ENCODE measurements at places on chromosomes 7 and 10.

DNA sequence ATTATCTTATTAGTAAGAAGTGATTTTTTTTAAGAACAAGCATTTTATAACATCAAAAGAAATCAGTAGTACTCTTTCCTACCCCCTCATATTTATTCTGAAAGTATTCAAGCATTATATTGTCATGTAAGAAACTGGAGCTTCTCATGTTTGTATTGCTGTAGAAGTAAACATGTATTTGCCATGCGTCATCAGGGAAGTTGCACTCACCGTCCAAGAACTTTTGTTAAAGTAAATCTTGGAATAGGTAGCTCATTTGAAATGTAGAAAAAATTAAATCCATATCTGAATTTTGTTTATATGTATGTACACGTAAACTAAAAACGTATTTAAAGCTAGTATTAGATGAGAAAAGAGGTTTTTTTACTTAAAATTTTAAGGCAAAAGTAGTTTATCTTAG lies 96.8 kb downstream of the PTEN start:
- no peak for DNase-seq

GRCh38 chr7:150507947-150508602 lies 6.6 kb upstream of the GIMAP7 start:
- DNase-seq, result no peak

DNA sequence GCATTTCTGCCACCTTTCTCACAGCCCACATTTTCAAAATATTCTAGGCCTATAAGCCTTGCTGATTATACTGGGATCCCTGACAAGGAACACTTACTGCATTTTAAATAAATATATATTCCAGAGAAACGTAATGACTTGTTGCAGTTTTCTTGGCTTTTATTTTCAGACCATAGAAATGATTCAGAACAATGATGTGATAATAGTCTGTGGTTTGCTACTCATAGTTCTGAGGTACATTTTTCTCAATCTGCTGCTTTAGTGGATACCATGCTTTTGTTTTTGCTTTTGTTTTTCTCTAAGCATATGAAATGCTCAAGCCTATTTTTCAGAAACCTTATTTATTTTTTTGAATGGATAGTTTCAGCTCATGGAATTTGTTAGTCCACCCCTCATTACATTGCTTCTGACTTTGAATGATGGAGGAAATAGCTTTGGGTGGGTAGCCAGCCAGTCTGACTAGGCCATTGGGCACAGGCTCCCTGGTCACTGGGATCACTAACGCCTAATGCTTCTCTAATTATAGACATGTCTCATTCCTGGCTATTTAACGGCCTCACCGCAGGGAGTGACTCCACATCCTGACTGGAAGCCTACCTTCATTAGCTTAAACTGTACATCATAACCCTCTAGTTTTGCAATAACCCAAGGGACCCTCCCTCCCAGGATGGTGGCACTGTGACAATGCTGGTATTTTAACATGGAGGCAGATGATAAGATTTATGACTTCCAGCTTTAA lies 66.1 kb downstream of the MBL2 start:
- no peak for DNase-seq

GRCh38 chr10:96188421-96188820 lies 58.3 kb downstream of the ZNF518A start:
- no peak for DNase-seq

GRCh38 chr7:33869176-33869575 lies 36.2 kb upstream of the BMPER start:
- no peak for DNase-seq

DNA sequence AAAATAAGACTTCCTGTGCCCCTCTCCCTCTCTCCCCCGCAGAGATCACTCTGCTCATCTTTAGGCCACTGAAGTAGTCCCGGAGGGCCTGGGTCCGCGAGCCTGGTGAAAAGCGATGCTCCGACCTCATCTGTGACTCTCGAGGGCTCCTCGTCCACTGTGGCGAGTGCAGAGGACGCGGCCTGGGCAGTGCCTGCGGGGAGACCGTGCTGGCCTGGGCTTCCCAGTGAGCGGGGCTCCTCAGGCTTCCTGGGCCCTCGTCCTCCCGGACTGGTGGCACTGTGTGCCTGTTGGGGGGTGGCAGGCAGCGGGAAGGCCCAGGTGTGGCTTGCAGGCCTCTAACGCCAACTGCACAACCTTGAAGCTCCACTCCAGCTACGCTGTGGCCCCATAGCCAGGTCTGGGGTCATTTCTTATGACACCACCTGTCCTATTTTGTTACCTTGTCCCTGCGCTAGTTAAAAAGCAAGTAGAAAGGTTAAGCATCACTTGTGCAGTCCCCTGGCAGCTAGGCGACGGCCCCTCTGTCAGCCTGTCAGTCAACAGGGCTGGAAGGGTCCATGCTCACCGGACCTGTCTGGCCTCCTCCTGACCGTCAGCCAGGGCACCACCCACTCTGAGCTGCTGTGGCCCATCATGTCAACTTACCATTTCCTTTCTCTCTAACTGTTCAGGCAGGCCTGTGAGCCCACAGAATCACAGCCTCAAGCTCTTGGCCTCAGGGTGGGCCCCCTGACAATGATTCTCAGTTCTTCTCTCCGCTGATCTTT lies 20.5 kb downstream of the MNX1 start:
- no peak for DNase-seq

- DNase-seq, result no peak
These were observed 10.8 kb upstream of the GPNMB start for GRCh38 chr7:23235813-23236221.

DNA sequence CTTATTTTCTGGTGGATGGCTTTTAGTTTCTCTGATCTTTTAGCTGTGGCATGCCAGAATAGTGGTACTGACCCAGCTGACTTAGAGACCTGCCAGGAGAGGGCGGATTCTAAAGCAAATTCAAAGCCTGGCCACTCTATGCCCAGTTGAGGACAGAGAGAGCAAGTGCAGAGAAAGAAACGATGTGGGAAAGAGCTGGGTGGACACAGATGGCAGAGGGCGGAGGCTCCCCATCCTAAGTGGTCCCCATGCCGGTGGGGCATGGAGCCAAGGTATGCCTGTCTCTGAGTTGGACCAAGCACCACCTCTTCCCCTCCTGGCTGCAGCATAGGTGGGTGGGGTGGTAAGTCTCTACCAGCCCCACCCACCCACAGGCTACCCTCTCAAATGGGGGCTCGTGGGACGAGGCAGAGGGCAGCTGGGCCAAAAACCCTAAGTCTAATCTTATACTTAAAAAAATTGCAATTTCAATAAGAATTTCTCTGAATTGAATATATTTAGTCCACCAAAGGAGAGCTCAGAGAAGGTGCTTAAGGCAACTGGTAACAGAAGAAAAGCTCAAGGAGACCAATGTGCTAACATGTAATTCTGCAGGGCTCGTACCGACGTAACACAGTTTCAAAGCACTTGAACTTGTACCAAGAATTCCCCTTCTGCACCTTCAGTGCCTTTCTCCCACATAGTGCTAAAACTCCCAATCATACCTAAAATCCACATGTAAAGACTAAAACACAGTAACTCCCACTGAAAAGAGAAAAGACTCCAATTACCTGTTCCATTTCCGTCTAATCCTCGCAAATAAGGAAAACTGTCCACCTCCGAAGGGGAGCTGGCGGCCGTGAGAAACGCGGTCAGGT lies 85.7 kb upstream of the NMT2 start:
- no peak for DNase-seq

DNA sequence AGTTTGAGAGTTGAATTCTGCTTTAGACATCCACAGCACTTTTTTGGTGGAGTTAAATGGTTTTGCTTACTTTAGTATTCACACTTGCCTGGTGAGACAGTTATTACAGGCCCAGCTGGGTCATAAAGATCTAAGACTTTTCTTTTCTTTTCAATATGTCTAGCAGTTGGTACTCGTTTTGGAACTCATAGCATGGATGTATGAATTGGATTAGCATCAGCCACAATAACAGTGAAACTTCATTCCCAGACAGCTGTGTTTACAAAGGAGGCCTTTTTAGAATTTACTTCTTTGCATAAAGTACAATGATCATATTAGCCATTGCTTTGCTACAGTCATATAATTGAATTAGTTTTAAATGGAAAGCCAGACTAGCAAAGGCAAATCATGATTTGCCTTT lies 168.4 kb upstream of the DKK1 start:
- no peak for DNase-seq

- no peak for DNase-seq
These were observed 173.1 kb upstream of the LRRTM3 start for GRCh38 chr10:66752714-66753113.

- DNase-seq, result no peak
These were observed 78.2 kb downstream of the CCSER2 start for GRCh38 chr10:84406561-84406960.

- no peak for DNase-seq
These were observed 23.8 kb upstream of the SLF2 start for GRCh38 chr10:100888957-100889356.

DNA sequence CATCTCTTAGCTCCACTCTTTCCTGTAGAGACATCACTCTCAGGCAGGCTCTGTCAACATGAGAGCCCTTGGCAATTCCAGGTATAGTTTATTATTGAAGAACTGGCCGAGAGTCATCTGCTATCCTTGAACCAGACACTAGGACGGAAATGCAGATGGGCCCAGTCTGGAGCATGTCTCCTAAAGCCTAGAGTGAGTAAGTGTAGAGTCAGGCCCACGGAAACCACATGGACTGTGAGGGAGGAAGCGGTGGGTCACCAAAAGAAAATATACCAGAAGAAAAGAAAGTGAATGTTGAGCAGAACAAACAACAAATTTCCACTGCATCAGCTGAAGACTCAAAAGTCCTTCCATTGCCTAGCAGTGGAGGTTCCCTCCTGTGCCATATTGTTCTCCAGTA lies 15.7 kb upstream of the RELN start:
- no peak for DNase-seq

DNA sequence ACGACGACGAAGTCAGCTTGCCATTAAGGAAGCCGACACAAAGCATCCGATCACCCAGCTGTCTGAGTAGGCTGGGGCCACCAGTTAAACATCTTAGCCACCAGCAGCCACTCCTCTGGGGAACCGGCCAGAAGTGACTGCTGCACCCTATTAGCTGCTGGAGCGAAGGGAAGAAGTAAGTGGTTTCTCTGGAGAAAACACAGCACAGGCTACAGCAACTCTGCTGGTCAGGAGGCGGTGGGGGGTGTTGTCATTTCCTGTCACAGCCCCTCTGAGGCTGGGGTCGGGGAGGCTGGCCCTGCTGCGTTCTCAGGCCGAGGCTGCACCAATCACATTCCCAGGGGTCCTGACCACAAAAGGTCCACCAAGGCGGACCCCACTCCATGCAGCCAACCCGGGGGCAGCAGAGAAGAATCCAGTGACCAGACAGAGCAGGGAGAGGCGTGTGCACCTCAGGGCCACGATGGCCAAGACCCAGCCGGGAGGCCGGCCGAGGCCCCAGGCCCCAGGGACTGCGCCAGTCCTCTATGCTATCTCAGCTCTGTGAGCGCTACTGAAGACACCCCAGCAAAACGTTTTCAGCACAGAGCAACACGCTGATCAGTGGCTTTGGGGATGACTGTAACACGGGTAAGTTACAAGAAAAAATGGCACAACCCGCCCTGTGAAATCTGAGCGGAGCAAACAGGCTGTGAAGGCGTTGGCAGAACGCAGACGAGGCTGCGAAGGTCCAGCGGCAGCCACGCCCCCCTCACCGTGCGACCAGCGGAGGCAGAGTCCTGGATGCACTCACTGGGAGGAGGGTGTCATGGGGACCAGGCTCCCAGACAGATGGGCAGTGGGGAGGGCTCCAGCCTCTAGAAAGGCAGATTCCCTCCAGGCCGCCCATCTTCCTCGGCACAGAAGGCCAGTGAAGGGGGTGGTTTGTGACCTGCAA lies 24.8 kb downstream of the STK32C start:
- no peak for DNase-seq

DNA sequence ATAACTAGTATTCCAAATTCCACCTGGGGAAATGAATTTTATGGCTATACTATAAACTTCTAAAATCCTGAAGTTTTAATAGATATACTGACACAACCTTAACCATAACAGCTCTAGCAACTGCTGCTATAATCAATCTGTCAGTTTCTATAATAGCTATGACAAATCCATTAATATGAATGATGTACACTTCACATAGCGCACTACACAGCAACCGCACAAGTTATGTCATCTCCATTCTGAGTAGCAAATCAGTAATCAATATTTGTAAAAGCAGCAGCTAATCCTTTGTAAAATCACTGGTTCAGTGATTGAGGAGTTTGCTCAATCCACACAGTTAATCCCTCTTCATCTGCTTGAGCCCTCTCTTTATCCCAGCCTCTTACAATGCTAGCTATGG lies 105.3 kb downstream of the SKAP2 start:
- DNase-seq, result no peak

Data from hypothalamus (tissue), 51 donors.